ENCODE measurements at places on chromosomes 11 and 22.

- no peak for DNase-seq
Observed at GRCh38 chr11:9941991-9942390, 278.1 kb downstream of the SWAP70 start.

GRCh38 chr22:48340191-48340590 lies 1487.5 kb downstream of the BRD1 start:
- no peak for DNase-seq

DNA sequence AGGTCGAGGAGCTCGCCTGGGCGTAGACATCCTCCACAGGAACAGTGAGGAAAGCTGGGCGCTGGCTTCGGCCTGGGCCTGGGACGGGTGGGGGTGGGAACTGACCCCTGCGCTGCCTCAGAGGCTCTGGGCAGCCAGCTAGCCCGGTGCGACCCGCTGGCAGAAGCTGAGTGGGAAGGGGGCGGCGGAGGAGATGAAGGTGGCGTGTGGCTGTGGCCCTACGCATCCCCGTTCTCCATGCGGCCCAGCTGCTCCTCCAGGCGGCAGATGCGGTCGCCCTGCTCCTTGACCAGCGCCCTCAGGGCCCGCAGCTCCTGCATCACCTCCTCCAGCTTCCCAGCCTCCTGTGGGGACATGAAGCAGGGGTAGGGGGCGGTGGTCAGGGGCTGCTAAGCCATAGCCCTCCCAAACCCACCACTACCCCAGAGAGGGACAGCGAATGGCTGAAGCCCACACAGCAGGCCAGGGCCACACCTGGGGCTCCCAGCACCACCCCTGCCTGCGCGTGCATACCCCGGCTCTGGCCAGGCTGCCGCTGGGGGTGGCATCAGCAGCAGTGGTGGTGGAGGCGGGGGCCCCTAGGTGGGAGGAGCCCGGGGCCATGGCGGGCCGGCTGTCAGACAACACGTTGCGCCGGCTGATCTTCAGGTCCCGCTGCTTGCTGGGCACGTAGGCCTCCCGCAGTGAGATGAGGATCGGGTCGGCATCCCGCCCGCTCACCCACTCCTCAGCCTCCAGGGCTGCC lies 848 bp upstream of the PTPRCAP start:
- DNase-seq: peak; percentile 43

DNA sequence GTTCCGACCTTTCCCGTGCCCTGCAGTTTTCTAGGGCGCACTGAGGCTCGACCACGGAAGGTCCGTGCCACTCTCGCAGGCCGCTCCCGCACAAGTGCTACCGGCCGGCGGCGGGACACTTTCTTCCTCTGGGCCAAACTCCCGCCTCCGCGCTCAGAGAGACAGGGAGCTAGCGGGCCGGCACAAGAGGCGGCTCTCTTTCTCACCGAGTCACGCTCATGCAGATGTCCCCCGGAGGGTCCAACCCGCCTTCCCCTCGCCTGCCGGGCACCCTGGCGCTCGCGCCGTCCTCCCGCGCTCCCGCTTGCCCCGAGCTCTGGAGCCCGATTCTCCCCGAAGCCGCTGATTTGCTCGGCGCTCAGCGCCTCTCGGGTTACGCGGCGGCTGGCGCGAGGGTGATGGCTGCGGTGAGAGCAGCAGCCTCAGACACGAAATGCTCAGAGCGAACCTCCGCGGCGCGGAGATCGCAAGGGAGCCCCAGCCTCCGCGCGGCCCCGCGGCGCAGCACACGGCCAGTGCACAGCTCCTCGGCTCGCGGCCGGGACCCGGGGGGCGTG lies 1.0 kb downstream of the LMO1 start:
- no peak for DNase-seq

DNA sequence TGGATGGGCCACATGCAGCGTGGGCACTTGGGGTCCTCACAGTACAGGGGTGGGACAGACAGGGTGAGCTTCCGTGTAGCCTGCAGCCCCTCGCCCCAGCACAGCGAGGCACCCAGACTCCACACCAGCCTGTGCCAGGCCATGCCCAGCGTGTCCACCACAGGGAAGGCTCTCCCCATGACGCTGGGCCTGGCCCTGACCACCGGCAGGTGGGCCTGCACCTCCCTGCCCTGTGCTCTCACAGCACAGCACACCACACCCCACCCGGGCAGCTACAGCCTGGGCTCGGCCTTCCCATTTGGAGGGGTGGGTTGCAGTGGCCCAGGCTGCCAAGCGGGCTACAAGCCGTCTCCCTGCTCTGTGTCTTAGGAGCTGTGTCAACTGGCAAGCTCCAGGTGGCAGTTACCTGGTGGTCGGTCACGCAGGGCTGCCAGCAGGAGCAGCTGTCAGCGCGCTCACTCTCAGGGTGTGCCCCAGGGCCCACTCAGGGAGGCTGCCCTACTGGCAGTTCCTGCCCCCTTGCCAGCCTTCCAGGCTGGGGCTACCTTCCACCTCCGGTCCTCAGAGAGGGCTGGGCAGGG lies 4.6 kb downstream of the MOB2 start:
- DNase-seq: no peak

DNA sequence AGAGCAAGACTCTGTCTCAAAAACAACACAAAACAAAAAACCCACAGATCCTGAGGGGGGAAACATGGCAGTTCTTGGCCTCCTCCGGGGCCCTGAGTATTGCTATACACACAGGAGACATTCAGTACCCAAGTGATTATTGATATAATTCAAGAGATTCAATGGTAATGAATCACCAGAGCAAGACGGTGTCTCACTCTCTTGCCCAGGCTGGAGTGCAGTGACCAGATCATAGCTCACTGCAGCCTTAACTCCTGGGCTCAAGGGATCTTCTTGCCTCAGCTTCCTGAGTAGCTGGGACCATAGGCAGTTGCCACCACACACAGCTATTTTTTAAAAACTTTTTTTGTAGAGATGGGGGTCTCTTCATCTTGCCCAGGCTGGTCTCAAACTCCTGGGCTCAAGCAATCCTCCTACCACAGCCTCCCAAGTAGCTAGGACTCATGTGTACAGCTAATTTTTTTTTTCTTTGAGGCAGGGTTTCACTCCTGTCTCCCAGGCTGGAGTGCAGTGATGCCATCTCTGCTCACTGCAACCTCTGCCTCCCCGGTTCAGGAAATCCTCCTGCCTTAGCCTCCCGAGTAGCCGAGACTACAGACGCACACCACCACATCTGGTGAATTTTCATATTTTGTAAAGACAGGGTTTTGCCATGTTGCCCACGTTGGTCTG lies 21.8 kb upstream of the PIK3C2A start:
- DNase-seq: no peak

GRCh38 chr11:120212259-120212878 lies 1.5 kb downstream of the OAF start:
- DNase-seq: no peak

DNA sequence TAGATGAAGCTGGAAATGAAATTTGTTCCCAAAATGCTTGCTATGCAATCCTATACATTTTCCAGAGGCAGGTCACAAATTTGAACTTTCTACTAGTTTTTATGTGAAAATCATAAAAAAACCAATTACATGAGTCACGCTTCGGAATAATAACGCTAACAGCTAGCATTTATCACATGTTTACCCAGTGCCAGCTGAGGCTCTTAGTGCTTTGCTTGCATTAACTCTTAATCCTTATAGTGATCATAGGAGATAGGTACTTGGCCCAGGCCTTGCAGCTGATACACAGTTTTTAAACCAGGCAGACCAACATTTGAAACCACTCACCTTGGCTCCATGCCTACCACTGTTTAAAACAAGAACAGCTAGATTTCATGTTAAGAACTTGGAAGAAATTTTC lies 131.8 kb upstream of the RAG2 start:
- DNase-seq: no peak

Measured in stimulated activated CD4-positive, alpha-beta T cell treated with anti-CD3 and anti-CD28 coated beads, TNF-alpha, amount 100 ng/mL, for 1 hour (primary cell).